AG08396 (cell line): ENCODE measurements at places on chromosomes 7 and 10.

GRCh38 chr10:110803830-110804338 lies 67.8 kb upstream of the PDCD4 start:
- DNase-seq = peak; percentile 61

- DNase-seq = no peak
Measured at GRCh38 chr7:127850195-127850594, 181.0 kb downstream of the LRRC4 start.

DNA sequence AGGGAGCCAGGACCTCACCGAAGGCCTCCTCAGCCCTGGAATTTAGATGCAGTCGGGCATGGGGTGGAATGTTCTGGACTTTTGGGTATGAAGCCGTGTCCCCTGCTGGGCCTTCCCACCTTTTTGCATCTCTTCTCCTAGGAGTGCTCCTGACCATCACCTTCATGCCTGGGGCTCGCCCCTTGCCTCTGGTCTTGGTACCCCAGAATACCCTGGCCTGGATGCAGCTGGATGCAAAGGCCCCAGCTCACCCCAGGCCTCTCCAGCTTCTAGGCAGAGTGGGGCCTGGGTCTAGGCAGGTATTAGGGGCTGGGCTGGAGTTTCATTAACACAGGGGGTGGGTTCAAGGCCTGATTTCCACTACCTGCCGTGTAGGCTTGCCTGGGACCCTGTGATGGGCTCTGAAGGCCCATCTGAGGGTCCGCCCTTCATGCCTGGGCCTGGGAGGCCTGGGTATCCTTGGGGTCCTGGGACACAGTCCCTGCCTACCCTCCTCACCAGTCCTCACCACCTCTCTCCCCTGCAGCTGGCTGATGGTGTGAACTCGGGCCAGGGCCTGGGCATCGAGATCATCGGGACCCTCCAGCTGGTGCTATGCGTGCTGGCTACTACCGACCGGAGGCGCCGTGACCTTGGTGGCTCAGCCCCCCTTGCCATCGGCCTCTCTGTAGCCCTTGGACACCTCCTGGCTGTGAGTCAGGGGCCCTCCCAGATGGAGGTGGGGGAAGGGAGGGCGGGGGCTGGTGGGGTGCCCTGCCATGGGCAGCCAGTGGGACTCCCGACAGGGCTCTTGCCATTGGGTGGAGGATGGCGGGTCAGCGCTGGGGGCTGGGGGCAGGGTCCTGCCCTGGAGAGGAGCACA lies 10.1 kb downstream of the AQP1 start:
- DNase-seq = no peak

GRCh38 chr7:97001656-97002554 lies 3.4 kb upstream of the DLX6 start:
- no peak for DNase-seq
